Natural killer cell treated with Interleukin-12 subunit alpha and Interleukin-12 subunit beta and Interleukin-15 and Interleukin-18, amount 100 ng/mL, for 72 hours (primary cell): ENCODE measurements at places on chromosomes 12 and 14.

DNA sequence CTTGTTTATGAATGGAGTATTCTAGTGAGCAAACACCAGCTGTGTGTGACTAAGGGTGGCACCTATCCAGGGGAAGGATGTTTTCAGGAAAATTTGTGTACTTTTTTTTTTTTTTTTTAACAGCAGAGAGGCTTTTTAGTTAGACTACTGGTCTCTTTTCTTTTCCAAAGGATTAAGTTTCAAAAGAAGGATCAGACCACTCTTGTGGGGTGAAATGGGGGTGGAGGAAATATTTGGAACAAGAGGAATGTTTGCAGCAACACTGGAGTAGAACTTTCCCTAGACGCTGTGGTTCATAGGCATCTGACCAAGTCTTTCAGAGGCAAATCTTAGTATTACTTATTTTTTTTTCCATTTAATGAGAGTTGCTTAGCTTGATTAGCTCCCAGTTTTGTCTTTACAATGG, 21.1 kb downstream of the NUBPL start:
- no peak for DNase-seq

DNA sequence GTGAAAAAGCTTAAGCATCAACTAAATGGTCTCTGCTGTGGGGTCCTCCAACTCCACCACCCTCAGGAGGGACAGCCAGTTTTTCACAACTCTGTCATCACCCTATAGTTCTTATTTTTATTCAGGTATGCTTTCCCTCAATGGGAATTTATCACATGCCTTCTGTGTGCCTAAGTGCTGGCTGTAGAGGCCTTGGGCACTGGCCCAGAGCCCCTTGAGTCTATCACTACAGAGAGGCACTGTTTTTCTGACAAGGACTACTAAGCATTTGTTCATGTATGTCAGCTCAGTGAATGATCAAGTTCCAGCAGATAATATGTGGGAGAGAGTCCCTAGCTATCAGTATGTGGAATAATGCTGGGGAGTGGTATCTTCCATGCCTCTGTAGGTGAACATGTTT, 463.9 kb downstream of the NPAS3 start:
- DNase-seq, result no peak

DNA sequence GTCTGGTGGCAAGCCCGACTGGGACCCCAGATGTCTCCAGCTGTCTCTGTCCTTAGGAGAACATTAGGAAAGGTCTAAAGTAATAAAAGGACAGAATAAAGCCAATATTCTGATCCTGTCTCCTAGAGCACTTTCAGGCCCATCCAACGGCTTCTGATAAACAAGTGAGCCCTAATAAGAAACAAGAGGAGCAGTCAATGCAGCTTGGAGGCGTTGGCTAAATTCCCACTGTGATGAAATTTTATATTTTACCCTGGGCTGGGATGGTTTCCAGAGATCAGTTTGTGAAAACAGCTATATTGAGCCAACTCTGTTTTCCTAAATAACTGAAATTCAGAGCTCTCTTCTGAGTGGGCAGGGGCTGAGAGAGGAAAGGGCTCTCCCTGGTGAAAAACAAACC, 55.5 kb upstream of the SRRM4 start:
- DNase-seq, result no peak

DNA sequence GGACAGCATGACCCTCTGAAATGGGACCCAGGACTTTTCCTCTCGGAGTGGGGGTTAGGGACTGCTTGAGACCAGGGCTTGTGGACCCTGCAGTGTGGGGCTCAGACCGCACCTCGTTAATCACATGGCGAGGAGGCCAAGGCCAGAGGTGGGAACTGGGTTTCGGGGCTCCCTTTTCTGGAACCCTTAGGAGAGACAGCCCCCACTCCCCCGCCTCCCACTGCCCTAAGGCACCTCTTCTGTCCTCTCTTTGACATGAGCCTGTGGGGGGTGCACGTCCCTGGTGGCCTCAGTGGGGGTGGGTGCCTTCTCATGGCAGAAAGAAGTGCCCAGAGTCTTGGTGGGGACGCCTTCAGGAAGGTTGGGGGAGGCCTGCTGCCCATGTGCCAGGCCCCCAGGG, 24.3 kb downstream of the RTL1 start:
- no peak for DNase-seq

- DNase-seq, result no peak
These were observed 142.3 kb upstream of the TMPO start for GRCh38 chr12:98373025-98373554.

DNA sequence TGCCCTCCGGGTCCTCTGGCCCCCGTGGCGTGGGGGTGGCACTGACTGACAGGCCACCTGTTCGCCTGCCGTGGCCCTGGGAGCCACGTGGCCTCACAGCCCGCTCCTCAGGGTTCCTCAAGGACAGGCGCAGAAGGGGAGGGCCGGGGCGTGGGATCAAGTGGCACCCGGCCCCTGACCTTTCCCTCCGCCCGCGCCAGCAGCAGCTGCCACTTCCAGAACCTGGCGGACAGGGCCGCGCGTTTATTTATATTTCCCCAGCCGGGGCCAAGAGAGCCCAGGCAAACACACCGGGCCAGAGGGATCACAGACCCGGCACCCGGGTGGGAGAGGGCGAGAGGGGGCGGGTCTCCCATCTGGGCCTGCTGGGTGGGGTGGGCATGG, 92.6 kb downstream of the RFLNA start:
- DNase-seq, result no peak
